ENCODE measurements at places on chromosomes 7 and 10. TPM values are rescaled to one million over a fixed set of nuclear protein-coding genes. Genes with fewer than 3 reads are reported as not detected.

DNA sequence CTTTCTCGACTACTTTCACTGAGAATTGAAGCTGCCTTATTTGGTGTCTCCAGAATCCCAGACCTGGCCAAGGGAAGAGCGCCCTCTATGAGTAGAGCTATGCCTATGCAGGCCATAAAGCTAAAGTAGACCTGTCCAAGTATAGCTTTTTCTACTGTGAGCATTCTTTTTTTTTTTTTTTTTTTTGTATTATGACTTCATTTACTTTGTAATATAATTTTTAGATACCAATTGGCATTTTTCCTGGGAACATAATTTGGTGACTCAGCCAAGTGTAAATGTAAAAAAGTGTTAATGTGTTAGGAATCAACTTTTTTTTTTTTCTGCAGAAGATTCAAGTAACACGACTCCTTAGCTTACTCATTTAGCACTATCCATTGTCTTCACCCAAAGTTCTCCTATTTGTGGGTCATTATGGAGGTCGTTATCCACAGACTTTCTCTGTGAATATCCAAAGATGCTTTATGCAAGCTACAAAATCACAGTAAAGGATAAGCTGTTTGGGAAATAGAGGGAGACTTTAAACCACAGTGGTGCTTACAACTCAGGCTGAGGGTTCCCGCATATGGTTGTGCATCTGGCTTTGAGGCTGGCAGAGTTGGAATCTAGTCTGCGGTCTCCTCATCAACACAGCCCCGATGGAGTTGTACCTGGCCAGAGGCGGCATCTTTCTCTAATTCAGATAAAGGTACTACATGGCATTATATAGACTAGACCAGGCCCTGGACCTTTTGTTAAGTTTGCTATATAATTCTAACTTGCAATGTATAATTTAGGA, 1040.2 kb upstream of the SORCS1 start:
- DNase-seq: no peak

PHYHIPL gene
- 1.3 TPM for total RNA-seq

DNA sequence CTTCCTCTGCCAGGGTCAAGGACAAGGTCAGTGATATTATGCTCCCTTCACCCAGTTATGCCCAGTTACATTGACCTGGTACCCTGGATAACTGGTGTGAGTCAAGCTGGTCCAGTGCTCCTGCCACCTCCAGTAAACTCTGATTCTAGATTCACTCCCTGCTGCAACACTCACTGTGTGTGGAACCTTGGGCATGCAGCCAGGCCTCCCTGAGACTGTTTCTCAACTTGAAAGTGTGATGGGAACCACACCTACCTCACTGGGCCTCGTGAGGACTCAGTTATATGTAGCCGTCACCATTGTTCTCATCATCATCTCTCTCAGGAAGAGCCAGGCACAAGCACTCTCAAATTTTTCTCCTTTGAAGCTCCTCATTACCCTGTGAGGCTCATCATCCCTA, 935 bp upstream of the ZNF736 start:
- no peak for DNase-seq

- DNase-seq: no peak
These were observed 12.2 kb upstream of the DNAAF5 start for GRCh38 chr7:714251-714671.

DNA sequence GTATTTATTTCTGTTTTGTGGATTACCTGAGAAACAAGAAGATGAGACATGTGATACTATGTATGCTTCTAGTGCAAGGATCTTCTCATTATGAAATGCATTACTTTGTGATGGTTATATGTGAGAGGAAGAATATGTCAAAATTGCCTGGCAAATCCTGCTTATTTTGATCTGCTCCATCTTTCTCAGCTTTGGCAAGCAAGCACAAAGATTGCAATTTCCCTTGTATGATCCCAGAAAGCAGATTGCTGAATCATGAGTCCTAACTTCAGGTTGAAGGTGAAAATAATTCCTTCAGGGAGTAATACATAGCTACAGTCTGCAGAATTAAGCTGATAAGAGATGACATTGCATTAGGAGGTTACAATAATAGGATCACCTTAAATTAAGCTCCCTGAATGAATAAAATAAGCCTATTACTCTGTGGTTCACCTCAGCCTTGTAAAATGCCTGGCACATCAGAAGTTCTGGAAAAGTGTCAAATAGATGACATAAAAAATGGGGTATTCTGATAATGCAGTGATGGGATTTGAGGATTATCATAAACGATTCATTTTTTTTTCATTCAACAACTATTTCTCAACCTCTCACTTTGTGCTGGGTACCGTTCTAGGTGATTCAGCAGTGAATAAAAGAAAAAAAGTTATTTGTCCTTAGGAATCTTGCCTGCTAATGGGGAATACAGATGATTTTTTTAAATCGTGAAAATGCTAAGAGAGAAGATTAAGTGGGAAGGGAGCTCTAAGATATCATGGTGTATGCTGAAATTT, 120.7 kb downstream of the CHN2 start:
- no peak for DNase-seq

DNA sequence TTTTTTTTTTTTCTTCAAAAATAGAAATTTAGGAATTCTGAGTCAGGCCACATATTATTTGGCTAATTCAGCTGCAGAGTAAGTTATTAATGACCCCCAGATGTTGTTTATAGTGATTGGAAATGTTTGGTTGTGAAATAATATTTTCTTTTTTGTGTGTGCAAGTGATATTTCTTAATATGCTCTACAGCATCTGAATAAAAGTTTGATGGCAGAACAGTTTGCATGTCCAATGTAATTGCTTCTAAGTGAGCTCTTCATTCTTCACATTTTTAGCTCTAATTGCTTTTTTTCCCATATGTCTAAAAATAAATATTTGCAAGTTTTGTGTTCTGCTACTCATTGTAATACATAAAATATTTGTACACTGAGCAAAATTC, 116.0 kb downstream of the ARID5B start:
- no peak for DNase-seq

Data from progenitor cell of endocrine pancreas (in vitro differentiated cells).